ENCODE measurements at places on chromosomes 12 and 14.
A peak's percentile ranks its signal among the peaks of the same experiment; 100 is the strongest.

GRCh38 chr14:25094171-25094907, 44.4 kb upstream of the STXBP6 start:
- DNase-seq = no peak

GRCh38 chr12:114443607-114444421, 37.9 kb upstream of the TBX5 start:
- DNase-seq = no peak

GRCh38 chr12:64813723-64814122, 10.7 kb upstream of the TBC1D30 start:
- DNase-seq = no peak

DNA sequence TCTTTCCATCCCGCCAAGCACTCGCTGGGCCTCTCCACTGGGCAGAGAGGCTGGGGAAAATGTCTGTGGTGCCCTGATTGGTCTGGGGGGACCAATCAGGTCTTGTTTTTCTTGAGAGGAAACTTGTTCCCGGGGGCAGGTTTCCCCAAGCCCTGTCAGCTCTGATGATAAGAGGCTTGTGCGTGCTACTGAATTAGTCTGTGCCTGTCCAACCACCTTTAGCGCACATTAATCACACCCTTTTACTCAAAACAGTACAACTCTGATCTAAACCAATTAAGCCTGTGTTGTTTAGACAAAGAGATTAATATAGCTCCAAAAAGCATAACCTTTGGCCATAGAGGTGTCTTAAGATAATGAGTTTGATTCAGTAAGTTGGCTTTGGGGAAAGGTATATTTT, 580.4 kb downstream of the VRK1 start:
- no peak for DNase-seq

- DNase-seq = no peak
Observed at GRCh38 chr12:68821357-68822188, 13.6 kb downstream of the MDM2 start.

DNA sequence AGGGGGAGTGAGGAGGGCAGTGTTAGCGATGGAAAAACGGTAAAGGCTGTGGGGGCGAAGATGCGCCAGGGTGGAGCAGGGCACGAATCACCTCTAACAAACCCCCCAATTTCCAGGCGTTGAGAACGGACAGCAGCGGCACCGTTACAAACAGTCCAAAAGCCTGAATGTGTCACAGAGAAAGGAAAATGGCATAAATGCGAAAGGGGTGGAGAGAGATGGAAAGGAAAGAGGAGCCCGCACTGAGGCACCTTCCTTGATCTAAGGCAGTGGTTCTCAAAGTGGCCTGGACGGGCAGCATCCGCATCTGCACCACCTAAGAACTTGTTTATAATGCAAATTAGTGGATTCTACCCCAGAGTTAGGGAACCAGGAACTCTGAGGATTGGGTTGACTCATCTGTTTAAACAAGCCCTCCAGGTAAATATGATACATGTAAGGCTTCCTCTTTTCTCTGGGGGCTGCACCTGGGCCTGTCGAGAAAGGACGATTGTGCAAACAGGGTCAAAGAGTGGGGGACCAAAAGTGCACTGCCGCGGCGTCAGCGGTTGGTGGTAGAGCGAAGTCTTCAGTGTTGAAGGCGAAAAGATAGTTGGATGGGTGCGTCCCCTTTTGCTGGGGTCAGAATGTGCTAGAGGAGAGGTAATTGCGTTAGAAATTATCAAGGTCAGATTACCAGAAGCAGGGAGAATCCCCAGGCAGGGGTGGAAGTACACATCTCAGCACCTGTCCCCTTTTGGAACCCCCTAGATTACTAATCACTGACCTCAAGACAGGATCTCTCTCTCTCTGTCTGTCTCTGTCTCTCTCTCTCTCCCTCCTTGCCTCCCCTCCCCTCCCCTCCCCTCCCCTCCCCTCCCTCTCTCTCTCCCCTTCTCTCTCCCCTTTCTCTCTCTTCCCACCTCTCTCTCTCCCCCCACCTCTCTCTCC, 1.3 kb upstream of the KCNH5 start:
- no peak for DNase-seq

DNA sequence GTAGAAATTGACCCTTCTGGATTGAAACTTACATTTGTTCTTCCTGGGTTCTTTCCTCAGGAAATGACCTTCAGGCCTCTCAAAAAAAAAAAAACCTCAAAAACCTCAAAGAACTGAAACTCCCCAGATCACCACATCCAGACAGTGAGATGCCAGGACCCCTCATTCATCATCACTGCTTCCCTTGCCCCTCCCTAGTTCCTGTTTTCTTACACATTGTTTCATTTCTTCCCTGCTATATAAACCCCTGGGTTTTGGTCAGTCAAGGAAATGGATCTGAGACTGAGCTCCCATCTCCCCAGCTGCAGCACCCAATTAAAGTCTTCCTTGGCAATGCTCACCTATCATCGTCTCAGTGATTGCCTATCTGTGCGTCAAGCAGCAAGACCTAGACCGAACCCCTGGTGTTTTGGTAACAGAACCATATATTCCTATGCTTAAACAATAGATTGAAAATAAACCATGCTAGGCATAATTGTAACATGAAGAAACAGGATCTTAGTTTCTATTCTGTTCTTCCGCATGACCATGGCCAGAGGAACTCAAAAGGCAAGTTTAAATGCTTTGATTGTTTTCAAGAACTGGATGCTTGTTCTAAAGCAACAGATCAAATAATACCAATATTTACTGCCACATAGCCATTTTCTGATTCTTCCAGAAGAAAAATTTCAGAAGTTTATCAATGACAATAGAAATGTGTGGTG, 108.0 kb upstream of the MAX start:
- DNase-seq = peak; percentile 51

All from astrocyte of the spinal cord (primary cell).